Cardiac muscle cell (in vitro differentiated cells and primary cell): ENCODE measurements at places on chromosomes 1 and 21.

GRCh38 chr1:194071205-194071604 is 884.8 kb upstream of the B3GALT2 start:
- DNase-seq = no peak

- no peak for DNase-seq
Measured at GRCh38 chr21:38474124-38474523, 24.2 kb downstream of the ERG start.

DNA sequence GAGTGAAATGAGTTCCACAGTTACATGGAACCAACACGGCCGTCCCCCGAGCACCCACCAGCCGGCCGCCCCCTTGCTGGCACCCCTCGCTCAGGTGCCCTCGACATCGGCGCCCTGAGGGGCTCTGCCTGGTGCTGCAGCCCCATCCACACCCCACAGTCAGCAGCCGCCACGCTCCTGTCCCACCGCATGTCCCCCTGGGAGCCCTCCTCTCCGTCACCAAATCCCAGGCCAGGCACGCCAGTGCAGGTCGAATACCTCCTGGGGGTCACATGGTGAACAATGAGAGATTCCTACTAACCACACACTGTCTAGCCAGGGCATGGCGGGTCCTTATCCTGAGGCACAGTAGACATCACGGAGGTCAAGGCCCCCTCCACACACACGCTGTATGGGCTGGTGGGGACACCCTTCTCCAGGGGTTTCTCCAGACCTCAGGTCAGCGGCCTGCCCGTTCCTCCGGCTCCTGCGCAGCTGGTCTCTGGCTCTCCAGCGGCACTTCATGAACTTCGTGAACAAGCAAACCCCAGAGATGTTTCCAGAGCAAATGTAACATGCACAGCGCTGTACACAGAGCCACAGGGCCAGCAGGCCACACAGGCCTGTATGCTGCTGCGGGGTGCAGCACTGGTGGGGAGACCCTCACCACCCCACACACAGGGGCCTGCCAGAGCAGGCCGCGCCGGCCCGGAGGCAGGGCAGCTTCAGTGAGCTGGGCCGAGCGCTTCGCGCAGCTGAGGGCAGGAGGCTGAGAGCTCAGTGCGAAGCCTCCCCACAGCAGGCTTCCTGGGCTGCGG is 21.8 kb downstream of the POFUT2 start:
- no peak for DNase-seq

DNA sequence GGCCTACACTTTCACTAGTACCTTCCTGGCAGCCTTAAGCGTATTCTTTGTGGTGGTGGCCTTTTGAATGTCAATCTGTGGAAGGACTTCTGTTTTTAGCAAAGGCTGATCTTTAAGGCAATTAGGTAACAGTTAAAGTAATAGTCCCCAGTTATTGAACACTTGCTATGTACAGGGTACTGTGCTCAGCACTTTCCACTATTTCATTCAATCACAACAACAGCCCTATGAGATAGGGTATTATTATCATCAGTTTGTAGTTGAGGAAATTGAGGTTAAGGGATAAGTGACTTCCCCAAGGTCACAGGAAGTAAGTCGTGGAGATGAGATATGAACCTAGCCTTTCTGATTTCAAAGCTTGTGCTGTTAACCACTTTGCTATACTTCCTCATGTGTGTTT is 185.7 kb downstream of the ST6GALNAC3 start:
- DNase-seq = no peak

DNA sequence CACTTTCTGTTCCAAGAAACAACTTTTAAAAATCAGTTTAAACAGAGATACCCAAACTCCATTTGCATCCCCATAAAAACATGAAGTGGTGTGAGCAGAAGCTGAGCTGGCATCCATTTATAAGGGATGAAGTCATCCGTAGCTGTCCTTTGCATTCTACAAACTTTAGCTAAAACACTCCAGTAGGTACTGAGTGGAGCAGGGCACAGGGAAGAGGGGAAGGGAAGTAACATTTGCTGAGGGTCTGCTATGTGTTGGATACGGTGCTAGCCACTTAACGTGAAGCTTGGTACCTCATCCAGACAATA is 32.9 kb downstream of the VWA5B1 start:
- DNase-seq = no peak

GRCh38 chr1:93649231-93649630 is 32.4 kb downstream of the BCAR3 start:
- peak; percentile 44 for DNase-seq

DNA sequence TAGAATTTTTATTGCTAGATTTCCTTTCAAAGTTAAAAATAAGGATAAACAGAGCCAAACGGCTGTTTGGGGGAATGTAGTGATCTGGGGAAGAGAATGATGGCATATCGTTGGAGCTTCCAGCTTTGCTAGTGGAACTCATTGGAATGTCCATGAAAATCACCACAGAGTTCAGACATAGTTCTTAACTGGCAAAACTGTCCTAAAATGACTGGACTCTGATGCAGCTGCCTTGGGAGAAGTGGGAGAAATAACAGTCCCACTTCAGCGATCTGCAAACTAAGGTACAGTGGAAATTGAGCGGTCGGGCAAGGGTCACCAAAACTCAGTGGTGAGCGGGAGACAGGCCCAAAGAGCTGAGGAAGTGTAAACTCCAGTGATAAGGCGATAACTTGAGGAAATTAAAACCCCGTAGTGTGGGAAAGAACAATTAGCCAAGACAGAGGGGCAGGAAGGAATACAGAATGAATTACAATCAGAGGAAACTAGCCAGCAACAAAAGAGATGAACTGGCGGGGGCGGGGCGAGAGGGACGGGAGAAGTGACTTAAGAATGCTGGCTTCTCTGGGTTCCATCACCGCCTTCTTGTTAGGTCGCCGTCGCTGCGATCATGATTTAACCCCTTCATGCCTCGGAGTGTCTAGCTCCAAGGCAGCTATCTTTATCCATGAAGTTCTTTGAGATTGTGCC is 89.8 kb upstream of the ARHGAP29 start:
- DNase-seq = peak; percentile 72
